ENCODE measurements at places on chromosomes 1 and 21.

DNA sequence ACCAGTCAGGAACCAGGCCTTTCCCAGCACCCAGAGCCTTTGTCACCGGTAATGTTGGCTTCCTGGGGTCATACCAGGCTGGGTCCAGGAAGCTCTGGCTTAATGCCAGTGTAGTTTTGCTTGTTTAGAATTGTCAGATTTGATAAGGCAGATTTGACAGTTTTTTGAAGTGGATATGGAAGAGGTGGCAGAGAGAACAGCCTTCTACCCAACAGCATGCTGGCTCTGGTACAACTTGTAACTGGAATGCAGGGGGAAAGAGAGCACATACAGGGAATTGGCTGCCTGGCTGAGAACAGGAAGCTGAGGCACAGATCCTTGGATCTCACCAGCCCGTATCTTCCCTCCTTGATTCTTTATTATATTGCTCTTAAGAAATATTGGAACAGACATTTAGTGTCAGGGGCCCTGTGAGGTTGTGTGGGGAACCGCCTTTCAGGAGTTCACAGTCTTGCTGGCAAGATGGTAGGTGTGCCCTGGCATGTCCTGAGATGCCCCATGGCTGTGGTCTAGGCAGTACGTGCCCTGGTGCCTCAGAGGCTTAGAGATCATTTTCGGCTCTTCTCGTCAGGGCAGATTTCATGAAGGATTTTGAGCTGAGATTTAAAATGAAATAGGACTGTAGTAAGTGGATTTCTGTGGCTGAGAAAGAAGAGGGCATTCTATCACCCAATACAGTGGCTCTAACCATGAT lies 227.0 kb downstream of the PBX1 start:
- DNase-seq = no peak

DNA sequence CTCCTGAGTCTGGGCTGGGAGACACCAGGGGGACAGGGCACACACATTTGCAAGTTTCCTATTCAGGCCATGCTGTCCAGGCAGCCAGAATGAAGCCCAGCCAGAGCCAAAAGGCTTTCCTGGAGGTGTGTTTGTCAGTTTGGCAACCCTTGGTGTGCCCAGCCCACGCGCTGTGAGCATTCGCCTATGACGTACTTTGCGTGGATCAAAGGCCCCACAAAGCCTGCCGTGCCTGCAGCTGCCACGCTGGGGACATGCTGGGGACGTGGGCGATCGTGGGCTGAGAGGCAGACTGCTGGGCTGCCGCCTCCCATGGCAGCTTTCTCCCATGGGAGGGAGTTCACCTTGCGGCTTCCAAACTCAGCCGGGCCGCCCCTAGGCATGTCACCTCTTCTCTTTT lies 57.5 kb downstream of the CD247 start:
- DNase-seq = no peak

DNA sequence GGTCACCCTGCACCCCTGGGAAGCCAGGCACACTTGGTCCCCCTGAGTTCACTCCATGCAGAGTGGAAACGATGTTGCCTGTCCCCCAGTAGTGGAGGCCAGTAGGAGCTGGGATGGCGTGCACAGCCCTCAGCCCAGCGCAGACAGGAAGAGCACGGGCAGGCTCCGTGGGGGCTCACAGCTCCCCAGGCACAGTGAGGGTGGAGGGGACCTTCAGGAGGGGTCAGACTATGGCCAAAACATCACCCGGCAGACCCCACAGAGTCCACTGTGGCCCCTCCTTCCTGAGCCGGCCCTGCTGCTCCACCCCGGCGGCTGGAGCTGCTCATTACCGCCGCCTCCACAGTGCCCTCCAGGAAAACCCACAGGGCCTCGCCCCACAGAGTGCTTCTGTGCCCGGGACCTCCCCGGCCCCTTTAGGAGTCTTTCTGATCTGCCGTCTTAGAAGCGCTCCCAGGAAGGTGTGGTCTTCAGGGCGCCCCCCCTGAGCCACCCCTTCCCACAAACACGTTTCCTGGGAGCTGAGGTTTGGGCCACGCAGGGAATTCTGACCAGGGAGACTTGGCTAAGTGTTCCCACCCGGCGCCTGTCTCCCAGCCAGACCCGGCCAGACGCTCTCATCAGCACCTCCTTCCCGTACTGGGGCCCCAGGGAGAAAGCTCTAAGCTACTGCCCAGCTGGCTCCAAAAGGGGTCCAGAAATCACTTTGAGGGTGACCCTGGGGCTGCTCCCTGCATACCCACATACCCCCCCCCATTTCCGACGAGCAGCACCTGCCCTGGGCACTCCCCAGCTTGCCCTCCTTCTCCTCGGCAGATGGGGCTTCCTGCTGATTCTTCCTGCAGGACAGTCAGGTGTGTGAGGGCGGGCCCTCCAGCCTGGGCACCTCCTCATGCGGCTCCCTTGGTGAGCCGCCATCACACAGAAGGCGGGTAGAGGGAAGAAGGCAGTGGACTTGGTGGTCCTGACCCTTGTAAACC lies 38.8 kb downstream of the RIPK4 start:
- DNase-seq = no peak

DNA sequence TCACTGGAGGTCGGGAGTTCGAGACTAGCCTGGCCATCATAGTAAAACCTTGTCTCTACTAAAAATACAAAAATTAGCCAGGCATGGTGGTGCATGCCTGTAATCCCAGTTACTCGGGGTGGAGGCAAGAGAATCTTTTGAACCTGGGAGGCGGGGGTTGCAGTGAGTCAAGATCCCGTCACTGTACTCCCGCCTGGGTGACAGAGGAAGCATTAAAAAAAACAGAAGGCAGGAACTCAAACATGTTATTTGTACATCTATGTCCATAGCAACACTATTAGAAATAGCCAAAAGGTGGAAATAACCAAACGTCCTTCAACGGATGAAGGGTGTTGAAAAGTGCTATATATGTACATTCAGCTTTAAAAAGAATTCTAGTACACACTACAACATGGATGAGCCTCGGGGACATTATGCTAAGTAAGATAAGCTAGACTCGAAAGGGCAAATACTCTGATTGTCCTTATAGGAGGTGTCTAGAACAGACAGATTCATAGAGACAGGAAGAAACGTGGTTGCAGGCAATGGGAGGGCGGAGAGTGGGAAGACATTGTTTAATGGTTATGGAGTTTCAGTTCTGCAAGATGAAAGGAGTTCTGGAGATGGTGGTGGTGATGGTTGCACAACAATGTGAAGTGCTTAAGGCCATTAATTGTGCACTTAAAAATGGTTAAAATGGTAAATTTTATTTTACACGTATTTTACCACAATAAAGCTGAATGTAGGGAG lies 19.2 kb downstream of the NLRP3 start:
- no peak for DNase-seq

DNA sequence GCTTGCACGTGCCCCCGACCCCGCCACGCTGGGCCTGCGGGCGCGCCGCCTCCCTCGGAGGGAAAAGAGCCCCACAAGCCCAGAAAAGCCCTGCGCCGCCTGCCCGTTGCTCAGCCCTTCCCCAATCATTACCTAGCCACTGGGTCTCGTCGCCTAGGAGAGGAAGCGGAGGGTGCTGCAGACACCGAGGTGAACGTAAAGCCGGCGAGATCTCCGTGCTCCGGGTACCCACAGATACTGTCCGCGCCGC lies at the start of gene ENO1:
ENO1 (minus strand) TSS at position 239 of the 250 bp plus-strand sequence. CDS start 3,778 bp downstream, outside the sequence.
- DNase-seq = no peak

DNA sequence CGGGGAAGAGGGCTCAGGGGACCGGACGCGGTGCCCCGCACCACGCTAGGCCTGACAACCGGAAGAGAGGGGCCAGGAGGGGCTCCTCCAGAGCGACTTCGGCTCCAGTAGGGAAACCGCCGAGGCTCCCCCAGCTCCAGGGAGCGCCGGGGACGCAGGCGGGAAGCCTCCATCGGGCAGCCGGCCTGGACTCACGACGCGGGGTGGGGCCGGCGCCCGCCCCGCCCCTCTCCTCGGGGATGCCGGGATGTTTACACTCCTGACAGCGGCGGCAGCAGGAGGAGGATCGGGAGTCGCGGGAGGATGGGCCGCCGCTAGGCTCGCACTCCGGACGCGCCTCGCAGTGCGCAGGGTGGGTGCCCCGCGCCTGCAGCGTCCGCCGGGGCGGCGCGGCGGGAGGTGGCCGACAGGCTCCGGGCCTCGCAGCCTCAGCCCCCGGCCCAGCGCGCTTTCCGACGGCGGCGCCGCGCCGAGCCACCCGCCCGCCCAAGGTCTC lies at the start of gene NEK7:
NEK7 (plus strand) TSS at position 254 of the 496 bp plus-strand sequence. CDS start 75,583 bp downstream, outside the sequence.
- DNase-seq = peak; percentile 40

- DNase-seq = no peak
Observed at GRCh38 chr21:33587792-33588484, 546 bp downstream of the DONSON start.

- DNase-seq = no peak
Observed at GRCh38 chr1:241834733-241835377, 13.1 kb upstream of the EXO1 start.

- no peak for DNase-seq
Observed at GRCh38 chr1:110746644-110747259, 72.0 kb upstream of the KCNA3 start.

GRCh38 chr1:166197141-166197540 lies 30.3 kb upstream of the FAM78B start:
- no peak for DNase-seq

DNA sequence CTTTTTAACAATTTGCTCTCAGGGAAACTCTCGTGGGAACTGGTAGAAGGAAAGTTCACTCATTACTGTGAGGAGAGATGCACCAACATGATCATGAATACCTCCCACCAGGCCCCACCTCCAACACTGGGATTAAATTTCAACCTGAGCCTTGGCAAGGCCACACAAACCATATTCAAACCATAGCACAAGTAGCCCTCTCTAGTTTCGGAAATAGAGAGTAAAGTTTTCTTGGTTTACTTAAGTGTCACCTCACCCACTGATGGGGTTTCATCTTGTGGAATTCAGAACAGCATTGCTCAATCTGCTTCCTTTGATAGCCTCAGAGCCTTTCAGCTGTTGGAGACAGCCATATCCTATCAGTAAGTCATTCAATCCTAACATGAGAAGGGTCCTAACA lies 25.5 kb upstream of the CCSAP start:
- no peak for DNase-seq

- DNase-seq = no peak
Observed at GRCh38 chr1:40132383-40133311, 28.5 kb upstream of the RLF start.

- DNase-seq = no peak
Observed at GRCh38 chr1:34865573-34865972, 6.0 kb upstream of the SMIM12 start.

GRCh38 chr1:153513666-153514065 lies 22.1 kb downstream of the S100A6 start:
- DNase-seq = no peak

- no peak for DNase-seq
Observed at GRCh38 chr1:214004014-214004413, 16.2 kb downstream of the PROX1 start.

GRCh38 chr1:101065575-101065974 lies 40.0 kb upstream of the DPH5 start:
- no peak for DNase-seq

- no peak for DNase-seq
Observed at GRCh38 chr1:26350343-26350700, 3.6 kb downstream of the CRYBG2 start.

DNA sequence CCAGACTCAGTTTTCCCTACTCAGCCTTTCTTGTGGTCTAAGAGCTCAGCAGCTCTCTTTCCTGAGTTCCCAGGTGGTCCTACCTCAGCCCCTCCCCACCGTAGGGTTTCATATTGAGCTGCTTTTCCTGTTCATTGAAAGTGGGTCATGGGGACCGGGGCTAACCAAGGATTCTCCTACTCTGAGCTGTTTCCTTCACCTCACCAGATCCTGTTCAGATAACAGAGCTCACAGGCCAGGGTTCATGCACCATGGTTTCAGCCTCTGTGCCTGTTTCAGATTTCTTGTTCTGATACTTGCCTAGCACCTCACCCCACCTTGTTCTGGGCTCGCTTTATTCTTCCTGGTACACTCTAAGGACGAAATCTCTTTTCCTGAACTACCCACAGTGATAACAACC lies 8.5 kb downstream of the UBQLN4 start:
- no peak for DNase-seq

- peak; percentile 22 for DNase-seq
Observed at GRCh38 chr21:38721958-38722357, 83.8 kb upstream of the ETS2 start.

GRCh38 chr1:181947441-181947840 lies 114.1 kb downstream of the ZNF648 start:
- no peak for DNase-seq

DNA sequence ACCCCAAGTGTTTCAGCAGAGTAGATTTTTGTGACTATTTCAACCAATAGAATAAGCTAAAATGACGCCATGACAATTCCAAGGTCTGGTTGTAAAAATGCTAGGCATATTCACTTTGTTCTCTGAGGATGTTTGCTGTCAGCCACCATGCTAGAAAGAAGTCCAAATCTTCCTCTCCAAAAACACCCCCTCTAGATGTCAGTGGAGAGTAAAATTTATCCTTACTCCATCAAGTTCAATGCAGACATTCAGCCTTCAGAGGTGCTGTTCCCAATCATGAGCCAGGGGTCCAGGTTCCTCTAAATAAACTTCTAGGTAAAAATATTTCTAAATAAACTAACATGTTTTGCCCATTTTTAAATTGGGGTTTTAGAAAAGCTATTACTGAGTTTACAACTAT lies 395.4 kb upstream of the ADAMTS5 start:
- DNase-seq = no peak

GRCh38 chr21:15441060-15441493 lies 288.7 kb upstream of the USP25 start:
- DNase-seq = no peak

DNA sequence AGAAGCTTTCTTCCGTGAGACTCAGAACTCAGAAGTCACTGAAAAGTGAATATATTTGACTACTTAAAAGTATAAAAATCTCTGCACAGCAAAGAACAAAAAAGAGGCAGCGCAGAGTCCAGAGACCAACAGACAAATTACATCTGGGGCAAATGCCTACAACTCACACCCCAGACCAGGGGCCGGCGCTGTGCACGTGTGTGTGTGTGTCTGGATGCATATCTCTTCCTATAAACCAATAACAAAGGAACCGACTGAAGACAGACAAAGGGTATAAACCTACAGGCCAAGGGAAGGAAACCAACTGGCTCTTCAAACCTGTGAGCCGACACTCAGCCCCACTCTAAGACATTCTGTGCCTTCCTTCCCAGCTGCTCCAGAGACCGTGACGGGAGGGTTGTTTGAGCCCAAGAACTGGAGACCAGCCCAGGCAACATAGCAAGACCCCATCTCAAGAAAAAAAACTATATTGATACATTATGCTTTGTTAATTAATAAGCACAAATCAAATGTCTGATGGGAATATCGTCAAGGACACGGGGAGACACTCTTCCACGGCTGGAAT lies 18.8 kb downstream of the WNT9A start:
- DNase-seq = no peak

DNA sequence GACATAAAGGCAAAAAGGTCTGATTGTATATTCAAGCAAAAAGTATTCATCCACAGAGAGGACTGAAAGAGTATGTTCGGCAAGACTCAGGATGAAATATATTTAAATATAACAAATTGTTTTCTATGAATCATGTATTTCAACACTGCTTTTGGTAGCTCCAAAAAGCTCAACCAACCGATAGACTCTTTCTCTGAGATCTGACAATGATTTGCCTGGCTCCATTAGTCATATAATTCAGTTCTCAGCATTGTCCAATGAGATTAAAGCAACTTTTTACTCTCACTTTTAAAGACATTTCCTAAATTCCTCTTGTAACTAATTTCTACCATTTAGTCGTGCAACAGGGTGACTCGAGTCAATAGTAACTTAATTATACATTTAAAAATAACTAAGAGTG lies 319.1 kb upstream of the GREM2 start:
- DNase-seq = no peak

- no peak for DNase-seq
Observed at GRCh38 chr1:211714154-211714553, 38.7 kb upstream of the NEK2 start.
